Fibroblast of skin of scalp (primary cell): ENCODE measurements at places on chromosomes 11 and 22.
A peak's percentile ranks its signal among the peaks of the same experiment; 100 is the strongest.

- DNase-seq = no peak
These were observed 3.0 kb downstream of the PTPRCAP start for GRCh38 chr11:67434395-67434881.

GRCh38 chr11:2207212-2207611 is 35.6 kb upstream of the TH start:
- DNase-seq = no peak

- no peak for DNase-seq
These were observed 14.3 kb downstream of the TOLLIP start for GRCh38 chr11:1295086-1295485.

- DNase-seq = no peak
These were observed 630 bp downstream of the CASP4 start for GRCh38 chr11:104967534-104968354.

- peak; percentile 69 for DNase-seq
These were observed 74.7 kb upstream of the RRM1 start for GRCh38 chr11:4019891-4020290.

DNA sequence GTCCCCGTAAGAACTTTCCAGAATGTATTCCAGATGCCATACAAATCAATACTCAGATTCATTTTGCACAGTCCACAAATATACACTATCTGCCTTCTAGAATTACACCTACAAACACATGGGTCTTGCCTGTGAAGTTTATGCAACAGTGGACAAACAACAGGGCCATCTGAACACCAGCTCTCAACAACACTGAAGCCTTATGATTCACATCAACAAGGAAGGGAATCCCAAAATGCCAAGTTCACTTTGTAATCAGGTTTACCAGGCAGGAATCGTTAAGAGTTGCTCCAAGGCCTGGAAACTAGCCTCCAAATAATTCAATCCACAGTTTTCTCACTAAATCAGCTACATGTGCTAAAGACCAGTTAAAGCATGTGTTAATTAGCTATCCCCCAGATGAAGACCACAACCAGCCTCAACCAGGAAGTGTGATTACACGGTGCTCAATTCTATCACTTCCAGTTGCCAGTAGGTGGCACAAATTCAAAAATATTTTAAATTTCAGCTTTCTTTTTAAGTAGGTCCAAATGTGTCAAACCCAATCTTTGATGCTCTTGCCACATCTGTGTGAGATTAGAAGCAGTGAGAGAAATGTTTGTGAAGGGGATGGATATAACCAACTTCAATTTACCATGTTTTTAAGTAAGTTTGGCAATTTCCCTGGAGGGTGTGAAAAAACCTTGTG is 139.1 kb upstream of the BDNF start:
- DNase-seq = peak; percentile 56

DNA sequence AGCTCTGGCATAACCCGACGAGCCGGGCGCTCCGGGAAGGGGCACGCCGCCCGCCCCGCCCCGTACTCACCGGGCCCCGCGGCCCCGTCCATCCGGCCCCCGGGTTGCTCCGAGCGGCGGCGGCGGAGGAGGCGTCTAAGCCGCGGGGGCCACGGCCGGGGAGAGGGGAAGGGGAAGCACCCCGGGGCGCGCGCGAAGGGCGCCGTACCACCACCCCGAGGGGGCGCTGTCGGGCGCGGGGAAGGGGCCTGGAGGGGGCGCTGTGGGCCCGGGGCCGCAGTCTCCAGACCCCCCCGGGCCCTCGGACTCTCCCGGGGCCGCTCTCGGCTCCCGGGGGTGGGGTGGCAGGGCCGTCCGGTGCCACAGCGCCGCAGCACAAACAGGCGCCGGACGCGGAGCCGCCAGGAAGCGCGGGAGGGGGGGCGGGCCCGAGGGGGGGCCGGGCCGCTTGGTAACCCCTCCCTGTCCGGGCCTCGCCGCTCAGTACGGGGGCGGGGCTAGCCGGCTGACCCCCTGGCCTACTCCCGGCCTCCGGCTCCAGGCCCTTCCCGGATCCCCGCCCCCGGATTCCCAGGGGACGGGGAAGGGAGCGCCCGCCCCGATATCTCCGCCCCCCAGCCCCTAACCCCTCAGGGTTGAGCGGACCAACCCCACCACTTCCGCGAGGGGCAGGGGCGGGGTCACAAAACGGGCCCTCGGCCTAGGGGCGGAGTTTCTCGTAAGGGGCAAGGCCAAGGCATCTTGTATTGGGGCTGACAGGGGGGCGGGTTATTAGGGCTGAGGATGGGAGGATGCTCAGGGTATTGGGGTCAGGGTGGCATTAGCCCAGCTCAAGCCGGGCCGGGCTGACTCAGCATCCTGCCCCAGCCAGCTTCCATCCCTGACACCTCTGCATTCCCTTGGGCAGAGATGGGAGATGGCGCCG is at the start of the genes EML3 and ROM1:
Gene EML3, minus strand, starts transcription at position 410 of the 925 bp plus-strand sequence. Its CDS starts 318 bp downstream, at position 92.
Gene ROM1, plus strand, starts transcription at position 892 of the 925 bp plus-strand sequence. Its CDS starts 25 bp downstream, at position 917.
- DNase-seq = peak; percentile 88

DNA sequence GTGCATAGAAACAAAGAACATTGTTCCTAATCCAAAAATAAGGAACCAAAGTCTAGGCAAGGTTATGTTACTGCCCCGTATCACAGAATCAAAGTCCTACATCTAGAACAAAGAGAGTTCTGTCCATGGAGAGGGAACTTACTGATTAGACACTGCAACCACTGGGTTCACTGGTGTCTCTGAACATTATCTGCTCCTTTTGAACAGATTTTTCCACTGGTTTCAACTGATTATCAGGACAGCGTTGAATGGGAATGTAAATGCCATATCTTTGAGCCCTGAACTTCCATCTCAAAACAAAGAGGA is 20.1 kb upstream of the OR8D2 start:
- no peak for DNase-seq

DNA sequence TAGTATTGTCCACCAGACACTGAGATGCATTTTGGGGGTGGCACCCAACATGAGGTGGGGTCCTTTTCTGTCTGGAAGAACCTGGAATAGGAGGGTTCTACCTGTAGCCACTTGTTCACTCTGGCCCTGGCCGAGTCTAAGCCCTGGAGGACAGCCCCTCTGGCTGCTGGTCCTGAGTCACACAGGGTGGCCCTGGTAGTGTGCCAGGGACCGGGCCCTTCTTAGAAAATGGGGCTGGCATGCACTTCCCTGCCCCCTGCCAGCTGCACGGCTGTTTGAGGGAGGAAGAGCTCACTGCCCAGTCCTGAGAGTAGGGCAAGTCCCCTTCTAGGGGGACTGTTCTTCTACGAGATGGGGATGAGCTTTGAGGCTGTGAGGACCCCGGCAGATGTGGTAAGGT is 2.2 kb downstream of the PLCB3 start:
- DNase-seq = no peak

GRCh38 chr11:73410627-73411026 is 34.4 kb downstream of the RELT start:
- peak; percentile 79 for DNase-seq

GRCh38 chr22:45180146-45180679 is 16.5 kb downstream of the NUP50 start:
- DNase-seq = no peak

- no peak for DNase-seq
These were observed 342.1 kb downstream of the CTTN start for GRCh38 chr11:70740488-70740851.

DNA sequence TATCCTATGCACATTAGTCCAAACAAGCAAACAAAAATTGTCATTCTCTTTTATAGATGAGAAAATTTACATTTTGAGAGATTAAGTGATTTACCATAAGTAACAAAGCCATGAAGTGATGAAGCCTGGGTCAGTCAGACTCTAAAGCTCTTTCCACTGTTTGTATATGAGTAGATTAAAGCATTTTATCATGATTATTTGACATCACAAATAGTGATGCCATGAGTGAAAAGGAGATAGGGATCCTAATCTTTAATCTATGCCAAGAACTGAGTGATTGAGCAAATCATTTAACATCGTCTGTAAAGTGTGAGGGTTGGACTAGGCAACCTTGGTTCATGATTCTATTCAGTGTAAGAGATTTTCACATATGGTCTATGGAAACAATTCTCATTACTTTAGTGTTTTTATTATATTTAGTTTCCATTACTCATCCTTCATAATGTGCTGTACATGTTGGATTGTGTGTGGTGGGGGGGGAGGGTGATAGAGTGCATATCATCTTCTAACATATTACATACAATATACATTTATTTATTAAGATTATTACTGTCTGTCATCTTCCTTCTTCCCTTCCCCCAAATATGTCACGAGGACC is 50.7 kb downstream of the ARHGEF12 start:
- DNase-seq = peak; percentile 34

- DNase-seq = no peak
These were observed 7.5 kb downstream of the FXYD6 start for GRCh38 chr11:117868815-117869561.

DNA sequence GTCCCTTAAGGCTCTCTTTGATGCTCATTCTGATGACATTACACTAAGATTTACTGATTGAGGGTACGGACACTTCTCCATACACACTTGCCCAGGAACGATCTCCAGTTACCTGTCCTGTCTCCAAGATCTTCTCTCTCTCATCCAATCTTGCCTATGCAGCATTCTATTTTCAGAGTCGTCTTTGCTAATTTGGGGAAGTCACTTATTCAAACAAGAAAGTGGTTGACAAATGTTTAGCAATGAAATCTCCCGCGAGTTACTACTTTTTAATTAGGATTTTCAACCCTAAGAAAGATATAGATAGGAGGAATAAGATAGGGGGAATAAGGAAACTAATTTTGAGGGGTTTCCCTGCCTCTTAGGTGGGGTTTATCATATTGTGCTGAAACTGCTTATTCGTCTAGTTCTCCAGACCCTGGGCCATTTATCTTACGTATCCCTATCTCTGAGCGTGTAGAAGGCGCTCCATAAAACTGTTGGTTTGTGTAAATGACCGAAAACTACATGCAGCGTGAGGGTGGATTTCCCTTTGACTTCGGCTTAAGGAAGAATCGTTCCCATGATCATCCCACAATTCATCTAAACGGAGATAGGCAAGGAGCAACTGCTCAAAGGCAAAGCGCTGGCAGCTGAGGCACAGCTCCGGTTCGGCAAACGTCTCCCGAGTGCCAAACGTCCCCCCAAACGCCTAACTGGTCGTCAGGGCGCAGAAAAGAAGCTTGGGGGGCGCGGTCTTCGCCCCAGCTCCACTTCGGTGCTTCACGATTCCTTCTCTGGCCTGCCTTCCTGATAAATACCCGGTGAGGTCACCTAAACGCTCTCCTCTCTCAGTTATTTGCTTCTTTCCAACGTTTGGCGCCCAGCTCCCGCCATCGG is 804 bp downstream of the APIP start:
- peak; percentile 27 for DNase-seq

DNA sequence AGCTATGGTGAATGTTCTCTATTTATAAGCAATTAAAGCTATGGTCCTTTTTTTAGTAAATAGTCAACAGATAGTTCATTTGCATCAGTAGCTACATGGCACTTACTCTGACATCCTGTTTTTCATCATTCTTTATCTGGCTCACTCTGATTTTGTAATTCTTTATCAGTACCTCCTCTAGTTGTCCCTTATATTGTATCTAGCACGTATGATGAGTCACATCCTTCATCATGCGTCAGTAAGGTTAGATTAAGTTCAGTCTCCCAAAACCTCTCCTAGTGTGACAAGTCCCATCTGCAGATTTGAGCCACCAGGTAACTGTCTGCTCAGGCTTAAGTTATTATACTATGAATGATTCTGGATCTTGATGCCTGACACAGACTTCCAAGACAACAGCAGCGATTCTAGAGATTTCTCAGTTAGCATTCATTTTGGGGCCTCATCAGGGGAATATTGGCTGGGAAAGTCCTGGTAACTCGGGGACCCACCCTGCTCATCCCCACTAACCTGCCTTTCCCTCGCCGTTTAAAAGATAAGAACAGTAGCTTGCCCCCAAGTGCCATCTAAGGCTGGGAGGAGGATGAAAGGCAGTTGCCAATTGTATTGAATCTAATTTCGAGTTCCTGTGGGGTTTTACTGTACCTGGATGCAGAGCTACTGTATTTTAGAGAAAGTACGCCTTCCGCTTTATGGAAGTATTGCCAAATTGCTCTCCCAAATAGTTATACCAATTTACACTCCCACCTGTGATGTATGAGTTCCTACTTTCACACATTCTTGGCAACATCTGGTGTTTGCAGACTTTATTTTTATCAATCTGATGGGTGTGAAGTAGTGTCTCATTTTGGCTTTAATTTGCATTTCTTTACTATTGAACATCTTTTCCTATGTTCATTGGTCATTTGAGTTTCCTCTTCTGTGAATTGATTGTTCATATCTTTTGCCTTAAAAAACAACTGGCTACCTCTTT is 55.9 kb downstream of the ZC3H12C start:
- DNase-seq = peak; percentile 35

GRCh38 chr11:41190437-41191082 is 268.9 kb downstream of the LRRC4C start:
- DNase-seq = no peak

DNA sequence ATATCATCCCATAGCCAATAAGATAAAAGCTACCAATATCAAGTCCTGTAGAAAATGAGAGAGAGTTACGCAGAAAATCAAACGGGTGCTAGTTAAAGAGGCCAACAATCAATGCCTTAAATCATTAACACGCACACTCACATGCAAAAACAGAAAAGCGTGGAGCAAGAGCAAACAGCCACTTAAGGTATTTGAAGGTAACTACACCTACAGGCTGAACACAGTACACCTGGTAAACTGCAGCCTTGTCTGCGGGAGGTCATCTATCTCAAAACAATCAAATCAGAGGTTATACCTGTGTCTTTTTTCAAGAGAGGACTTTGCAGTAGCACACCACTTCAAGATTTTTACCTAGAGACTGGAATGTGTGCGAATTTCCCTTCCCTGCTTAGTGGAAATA is 23.6 kb downstream of the SLC35F2 start:
- DNase-seq = no peak

DNA sequence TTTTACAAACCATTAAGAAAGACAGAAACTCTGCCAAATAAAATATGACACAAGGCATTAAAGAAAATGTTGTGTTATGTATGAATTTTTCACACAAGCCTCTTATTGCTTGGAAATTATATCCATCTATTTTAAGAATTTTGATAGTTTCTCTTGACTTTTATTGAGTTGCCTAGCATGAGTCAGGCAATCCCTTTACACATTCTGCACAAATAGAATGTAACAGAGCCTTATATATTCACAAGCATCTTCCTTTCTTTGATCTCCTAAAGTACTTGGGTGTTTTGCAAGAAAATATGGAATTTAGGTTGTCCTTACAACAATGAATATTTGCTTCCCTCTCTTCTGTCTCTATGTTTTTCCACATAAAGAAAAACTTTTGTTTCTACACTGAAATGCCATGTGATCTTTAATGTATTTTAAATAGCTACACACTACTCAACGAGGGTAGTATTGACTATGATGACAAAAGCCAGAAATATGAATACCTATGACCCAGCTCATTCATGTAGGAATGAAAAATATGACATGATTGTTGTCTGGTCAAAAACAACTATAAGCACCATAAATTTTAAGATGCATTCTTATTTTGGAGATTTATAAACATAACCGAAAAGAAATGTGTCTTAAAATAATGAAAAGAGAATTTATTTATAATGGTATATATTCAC is 398.8 kb downstream of the GUCY1A2 start:
- DNase-seq = peak; percentile 54

- DNase-seq = peak; percentile 32
These were observed 140.5 kb downstream of the FCHSD2 start for GRCh38 chr11:73001615-73002014.

- DNase-seq = no peak
These were observed 14.3 kb upstream of the LGALS2 start for GRCh38 chr22:37594237-37594636.
